ENCODE measurements at places on chromosomes 6 and 20. TPM values are rescaled to one million over a fixed set of nuclear protein-coding genes. Genes with fewer than 3 reads are reported as not detected.

DNA sequence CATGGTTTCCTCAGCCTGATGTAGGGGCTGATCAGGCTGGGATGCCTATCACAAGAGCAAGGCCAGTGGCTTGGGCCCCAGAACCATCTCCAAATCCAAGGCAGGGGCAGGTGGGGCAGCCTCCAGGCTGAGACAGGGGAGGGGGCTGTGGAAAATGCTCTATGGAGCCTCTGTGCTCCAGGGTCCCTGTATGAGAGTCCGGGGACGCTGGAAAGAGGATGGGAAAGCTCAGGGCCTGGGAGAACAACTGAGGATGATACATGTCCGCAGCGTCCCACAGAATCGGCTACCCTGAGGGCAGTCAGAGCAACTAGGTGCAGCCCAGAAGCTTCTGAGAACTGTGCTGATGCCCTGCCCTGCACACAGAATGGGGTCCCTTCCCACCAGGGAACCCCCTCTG lies 43.4 kb downstream of the CPXM1 start:
- no peak for DNase-seq

- no peak for DNase-seq
Observed at GRCh38 chr6:53268858-53269608, 79.7 kb downstream of the ELOVL5 start.

DNA sequence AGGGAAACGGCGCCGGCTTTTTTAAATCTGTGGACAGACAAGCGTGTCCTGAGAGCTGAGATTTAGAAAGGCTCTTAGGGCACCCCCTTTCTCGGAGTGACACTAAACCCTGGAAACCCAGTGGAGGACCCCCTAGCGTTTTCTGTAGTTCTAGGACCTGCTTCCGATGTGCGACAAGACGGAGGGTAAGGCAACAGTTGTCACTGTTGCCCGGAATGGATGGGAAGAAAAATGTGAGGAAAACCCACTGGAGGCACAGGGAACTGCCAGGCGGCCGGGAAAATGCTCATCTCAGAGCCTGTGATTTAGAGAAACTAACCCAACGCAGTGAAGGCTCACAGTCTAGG lies 551 bp upstream of the ATP5F1E start:
- no peak for DNase-seq

GRCh38 chr20:58665606-58666005 lies 14.5 kb downstream of the STX16 start:
- no peak for DNase-seq

- DNase-seq, result no peak
Observed at GRCh38 chr6:133062077-133062476, 179.1 kb upstream of the EYA4 start.

GRCh38 chr6:33638556-33638955 lies 17.4 kb downstream of the ITPR3 start:
- no peak for DNase-seq

GRCh38 chr6:32147401-32148132 lies 4.2 kb downstream of the PRRT1 start:
- no peak for DNase-seq

- DNase-seq, result no peak
Observed at GRCh38 chr6:144893680-144894151, 608.6 kb downstream of the UTRN start.

DNA sequence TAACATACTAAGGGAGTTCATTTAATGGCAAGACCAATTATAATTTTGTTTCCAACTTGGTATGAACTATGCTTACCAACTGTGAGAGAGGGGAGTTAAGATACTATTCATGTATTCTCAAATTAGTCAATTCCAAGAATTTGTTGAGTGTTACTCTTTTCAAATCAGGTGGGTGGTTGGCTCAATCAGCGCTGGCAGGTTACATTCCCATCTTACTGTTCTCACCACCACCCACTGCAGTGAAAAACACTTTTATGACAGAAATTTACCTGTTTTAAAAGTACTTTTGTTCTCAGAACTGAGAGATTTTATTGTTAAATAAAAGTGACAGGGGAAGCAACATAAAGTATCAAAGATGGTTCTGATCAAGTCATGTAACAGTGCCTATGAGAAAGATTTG lies 642.0 kb downstream of the PRKN start:
- DNase-seq, result no peak

GRCh38 chr6:1328129-1328800 lies 16.4 kb downstream of the FOXQ1 start:
- DNase-seq, result no peak

The TBC1D7 gene
- total RNA-seq, result 14.0 TPM

The METTL24 gene
- total RNA-seq, result 3.0 TPM

The UBE2C gene
- 3.8 TPM for total RNA-seq

Data from hematopoietic multipotent progenitor cell (in vitro differentiated cells).